Activated CD4-positive, alpha-beta T cell treated with anti-CD3 and anti-CD28 coated beads, Interleukin-2, amount 10 ng/mL, durations not matched to agents 7 days and 5 days (primary cell): ENCODE measurements at places on chromosomes 12 and 14.

DNA sequence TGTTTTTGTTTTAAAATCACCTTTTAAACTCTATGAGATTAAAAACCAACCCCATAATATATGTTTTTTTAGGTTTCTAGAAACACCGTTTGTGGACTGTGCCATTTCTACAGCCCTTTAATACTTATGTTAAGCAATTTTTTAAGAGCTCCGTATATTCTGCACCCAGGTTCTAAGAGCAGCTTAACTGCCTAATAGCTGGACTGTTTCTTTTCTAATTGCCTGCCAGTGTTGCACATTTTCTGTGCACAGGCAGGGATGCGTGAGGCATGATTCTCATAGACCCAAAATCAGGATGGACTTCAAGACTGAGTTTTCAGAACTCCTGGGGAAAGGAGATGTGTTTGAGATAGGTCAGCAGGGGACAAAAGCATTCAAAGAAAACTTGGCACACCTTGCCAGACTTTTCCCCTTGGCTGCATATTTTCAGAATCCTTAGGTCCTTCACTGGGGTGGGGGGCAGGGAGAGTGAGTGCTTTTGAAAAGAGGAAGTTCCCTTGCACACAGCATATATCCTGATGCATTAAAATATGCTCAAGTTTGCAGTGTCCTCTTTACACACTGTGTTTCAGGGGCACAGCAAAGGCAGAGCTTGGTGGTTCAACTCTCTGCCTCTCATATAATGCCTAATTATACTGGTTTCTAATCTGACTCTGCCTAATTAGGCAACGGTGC, 27.9 kb downstream of the TMEM30B start:
- DNase-seq = no peak

DNA sequence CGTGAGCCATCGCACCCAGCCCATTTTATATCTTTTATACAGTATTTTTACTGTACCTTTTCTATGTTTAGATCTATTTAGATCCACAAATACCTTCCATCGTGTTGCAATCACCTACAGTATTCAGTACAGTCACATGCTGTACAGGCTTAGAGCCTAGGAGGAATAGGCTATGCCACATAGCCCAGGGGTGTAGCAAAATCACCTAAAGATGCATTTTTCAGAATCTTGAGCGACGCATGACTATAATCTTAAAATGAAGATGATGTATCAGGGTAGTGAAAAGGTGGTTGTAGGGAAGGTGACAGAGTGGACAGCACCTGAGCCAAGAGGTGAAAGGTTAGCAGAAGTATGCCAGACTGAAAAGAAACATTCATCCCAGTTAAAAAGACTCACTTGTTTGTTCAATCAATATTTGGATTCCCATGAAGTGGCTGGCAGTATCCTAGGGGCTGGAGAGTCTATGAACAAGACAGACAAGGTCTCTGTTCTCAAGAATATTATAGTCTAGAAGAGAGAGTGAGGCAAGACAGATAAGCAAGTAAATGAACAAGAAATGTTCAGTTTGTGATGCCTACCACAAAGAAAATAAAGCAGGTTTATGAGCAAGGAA, 3.6 kb downstream of the SPRING1 start:
- DNase-seq = no peak

GRCh38 chr14:47966076-47966810, 290.8 kb upstream of the MDGA2 start:
- no peak for DNase-seq

DNA sequence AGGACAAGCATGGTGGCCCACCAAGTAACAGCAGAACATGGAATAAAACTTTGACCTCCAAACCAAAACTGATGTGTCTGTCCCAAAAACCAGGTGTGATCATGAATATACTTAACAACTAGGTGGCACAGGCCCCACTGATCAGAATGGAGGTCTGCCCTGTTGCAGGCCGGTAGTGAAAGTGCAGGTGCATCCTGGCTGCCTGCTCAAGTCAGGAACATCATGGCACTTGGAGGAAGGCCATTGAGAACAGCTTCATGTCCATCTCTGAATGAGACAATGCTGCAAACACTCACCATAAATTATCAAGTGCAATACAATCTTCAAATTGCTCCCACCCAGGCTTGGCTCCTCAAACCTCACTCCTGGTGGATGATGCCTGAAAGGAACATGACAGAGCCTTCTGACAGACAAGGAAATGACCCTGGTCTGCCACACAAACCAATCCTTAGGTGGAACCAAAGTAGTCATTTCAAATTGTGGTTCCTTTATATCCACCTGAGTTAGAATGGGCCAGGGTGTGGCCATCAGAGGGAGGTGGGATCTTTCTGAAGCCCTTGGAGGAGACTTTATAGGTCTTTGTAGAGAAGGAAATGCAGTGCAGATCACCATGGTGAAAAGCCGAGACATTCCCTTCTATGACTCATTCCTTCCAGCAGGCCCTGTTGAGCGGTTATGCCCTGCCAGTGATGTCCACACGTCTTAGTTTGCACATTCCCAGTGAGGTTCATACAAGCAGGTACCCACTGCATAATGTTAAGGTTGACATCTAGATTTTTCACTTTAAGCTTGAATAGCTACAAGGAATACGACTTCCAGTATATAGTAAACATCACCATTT, 36.0 kb downstream of the EGLN3 start:
- DNase-seq = no peak

- DNase-seq = no peak
These were observed 184.6 kb downstream of the FOXN3 start for GRCh38 chr14:89232265-89233070.

DNA sequence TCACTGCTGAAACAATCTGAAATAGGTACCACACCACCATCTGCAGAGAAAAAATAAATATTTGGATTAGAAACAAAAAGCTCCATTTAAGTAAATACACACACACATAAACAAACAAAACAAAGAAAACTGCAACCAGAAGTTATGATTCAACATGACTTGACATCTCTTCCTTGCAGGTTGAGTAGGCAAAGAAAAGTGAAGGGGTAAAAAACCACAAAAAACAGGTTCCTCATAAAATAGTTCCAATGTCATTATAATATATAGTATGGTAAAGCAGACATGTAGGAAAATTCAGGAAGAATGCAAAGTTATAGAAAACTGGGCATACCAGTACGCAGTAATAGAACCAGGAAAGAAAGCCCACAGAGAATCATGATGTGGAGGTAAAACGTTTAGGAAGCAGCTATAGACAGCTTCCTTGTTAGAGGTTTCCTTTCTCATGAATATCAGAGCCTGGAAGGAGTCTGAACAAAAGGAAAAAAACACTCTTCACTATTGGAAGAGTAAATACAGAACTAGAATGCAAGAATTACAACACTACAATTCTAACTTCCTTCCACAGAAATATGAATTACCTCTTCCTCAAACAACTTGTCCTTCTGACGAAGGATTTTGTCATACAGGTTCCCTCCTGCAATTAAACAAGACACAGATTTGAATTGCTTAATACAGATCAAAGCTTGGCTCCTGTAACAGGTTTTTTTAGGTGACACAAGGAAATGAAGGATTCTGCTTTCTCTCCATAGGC, 6.1 kb downstream of the NEK9 start:
- DNase-seq = no peak

DNA sequence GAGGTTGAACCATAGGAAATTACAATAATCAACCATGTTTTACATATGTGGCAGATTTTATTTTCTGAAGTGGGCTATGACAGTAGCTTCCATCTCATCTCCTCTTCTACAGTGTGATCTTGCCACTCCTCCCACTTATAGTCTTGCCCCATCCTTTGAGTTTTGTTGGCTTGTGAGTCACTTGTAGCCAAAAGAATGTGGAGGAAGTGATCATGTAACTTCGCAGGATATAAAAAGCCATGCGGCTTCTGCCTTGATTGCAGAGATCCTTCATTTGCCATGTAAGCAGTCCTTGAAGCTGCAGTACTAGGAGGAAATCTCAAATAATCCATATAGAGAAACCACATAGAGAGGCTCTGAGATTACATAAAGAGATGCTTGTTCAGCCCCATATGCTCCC, 13.7 kb upstream of the ZNF84 start:
- DNase-seq = no peak

GRCh38 chr12:32249777-32250176, 143.1 kb downstream of the BICD1 start:
- DNase-seq = no peak

- DNase-seq = no peak
These were observed 1.9 kb upstream of the HAL start for GRCh38 chr12:95997911-95998510.

GRCh38 chr12:47367912-47368537, 288.3 kb upstream of the AMIGO2 start:
- DNase-seq = no peak

GRCh38 chr14:28102814-28103213, 663.8 kb upstream of the FOXG1 start:
- no peak for DNase-seq

DNA sequence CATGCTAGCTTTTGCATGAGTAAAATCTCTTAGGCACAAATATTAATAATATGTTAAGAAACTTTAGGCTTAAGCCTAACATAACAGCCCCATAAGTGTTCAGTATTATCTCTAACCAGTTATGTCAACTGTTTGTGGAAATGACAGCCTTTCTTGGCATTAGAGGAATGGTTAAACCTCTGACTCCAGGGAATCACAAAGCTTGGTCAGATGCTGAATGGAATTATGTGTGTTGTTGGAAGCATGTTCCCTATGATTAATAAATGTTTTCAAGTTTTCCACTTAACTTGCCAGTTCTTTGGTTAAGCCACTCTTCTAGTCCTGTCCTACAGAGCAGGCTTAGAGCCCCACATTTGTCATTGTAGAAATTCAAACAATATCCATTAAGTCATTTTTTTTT, 17.0 kb downstream of the PSEN1 start:
- no peak for DNase-seq

DNA sequence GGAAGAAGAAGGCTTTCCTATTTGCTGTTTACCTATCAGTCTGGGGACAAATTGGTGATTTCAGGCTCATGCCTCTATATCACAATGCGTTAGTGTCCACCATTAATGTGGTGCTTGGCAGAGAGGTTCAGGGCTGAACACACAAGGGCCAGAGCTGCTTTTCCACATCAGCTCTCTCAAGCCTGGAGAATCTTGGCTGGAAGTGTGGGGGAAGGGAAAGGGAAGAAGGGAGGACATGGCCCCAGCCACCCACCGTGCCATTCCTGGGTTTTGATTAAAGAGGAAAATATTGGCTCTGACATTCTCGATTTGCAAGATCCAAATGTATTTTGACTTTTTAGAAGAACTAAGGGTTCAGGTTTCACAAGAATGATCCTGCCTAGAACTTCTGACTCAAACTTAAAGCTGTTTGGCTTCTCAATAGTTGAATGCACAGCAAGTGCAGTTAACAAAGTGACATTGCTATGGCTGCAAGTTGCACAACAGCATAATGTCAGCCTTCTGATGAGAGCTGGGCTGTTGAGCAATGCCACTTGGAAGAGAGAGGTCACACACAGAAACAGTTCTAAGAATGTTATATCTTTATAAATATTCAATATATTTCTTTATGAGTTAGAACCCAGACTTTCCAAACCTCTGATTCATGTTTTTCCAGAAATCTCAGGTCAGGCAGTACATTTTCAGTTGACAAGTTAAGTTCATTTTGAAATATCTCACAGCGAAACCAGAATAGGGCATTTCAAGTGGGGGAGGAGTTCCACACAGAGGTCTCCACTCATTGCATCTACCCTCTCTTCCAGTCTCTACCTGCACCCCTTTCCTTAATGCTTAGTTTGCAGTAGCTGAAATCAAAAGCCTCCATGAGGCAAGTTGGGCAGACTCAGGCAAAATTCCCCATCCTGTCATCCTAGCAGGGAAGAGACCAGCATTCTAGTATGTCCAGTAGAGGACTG, 25.3 kb downstream of the IGF1 start:
- no peak for DNase-seq

GRCh38 chr14:29461506-29461905, 466.1 kb downstream of the PRKD1 start:
- DNase-seq = no peak

- DNase-seq = no peak
These were observed 128.6 kb upstream of the PWP1 start for GRCh38 chr12:107557026-107557425.

DNA sequence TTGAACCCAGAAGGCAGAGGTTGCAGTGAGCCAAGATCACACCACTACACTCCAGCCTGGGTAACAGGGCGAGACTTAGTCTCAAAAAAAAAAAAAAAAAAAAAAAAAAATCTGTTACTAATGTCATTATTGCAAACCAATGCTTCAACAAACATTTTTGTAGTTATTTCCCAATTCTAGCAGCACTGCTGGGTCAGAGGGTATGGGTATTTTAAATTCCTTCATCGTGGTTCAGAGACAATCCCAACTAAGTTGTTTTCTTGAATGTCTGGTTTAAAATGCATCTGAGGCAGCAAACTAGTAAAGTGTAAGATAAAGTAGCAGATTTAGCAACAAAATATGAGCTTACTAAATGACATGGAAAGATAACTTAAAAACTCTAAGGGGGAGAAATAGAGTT, 65.6 kb downstream of the FERMT2 start:
- no peak for DNase-seq

DNA sequence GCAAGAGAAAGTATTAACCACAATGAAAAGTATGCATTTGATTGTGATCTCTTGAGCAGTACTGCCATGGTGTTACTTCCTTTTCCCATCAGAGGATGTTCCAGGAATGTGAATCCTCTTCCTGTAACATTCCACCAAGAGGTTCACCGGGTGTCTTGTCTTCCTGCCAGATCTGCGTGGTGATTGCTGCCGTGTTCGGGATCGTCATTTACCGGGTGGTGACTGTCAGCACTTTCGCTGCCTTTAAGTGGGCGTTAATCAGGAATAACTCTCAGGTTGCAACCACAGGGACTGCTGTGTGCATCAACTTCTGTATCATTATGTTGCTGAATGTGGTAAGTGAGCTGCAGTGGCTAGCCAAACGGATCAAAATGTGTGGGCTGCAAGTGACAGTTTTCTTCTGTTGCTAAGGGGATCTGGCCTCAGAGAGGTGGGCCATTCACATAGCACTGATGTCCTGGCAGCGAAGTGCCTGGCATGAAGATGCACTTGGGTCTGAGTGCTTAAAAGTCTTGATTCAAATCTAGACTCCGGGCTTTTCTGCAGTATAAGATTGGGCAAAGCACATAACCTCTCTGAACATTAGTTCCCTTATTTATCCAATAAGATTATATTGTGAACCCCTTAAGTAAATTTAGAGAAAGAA, 123.4 kb downstream of the SLC5A8 start:
- no peak for DNase-seq

- no peak for DNase-seq
These were observed 297.3 kb upstream of the E2F7 start for GRCh38 chr12:77362509-77363210.

- DNase-seq = no peak
These were observed 373.1 kb upstream of the DCN start for GRCh38 chr12:91555436-91556415.

- DNase-seq = no peak
These were observed 246.6 kb upstream of the CRY1 start for GRCh38 chr12:107339932-107340331.
